Trophoblast cell (in vitro differentiated cells and primary cell): ENCODE measurements at places on chromosomes 5 and 9.

GRCh38 chr9:34010979-34011378 is 37.7 kb downstream of the UBAP2 start:
- no peak for DNase-seq

DNA sequence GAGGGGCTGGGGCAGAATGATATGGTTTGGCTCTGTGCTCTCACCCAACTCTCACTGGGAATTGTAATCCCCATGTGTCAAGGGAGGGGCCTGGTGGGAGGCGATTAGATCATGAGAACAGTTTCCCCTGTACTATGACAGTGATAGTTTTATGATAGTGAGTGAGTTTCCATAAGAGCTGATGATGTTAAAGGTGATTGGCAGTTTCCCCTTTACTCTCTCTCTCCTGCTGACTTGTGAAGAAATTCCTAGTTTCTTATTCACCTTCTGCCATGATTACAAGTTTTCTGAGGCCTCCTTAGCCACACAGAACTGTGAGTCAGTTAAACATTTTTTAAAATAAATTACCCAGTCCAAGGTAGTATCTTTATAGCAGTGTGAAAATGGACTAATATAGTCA is 120.4 kb upstream of the CDH9 start:
- no peak for DNase-seq

DNA sequence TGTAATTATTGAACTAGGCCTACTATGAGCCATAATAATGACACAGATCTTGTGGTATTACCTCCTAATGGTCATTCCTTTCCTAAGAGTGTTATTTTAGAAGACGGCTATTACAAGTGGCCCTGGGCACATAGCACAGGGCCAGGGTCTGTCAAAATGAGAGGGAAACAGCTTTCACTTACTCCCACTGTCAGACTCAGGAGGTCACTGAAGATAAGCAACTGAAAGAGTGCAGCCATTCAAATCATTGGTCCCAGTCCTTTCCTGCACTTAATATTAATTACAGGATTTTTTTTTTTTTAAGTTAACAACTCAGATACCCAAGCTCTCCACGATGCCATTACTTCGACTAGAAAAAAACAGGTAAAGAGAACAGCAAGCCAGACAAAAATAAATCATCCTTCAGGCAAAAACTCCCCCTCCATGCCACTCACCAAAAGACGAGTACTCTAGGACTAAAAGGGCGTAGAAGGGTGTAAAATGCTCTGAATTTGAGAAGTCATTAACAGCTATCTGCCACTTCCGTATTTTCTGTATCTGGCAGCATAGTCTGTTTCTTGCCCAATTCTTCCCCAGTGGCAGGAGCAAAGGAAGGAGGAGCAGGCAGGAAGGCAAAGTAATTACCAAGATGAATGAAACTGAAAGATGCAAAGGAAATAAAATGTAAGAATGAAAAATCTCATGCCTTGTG is 87.4 kb downstream of the ZNF608 start:
- no peak for DNase-seq

DNA sequence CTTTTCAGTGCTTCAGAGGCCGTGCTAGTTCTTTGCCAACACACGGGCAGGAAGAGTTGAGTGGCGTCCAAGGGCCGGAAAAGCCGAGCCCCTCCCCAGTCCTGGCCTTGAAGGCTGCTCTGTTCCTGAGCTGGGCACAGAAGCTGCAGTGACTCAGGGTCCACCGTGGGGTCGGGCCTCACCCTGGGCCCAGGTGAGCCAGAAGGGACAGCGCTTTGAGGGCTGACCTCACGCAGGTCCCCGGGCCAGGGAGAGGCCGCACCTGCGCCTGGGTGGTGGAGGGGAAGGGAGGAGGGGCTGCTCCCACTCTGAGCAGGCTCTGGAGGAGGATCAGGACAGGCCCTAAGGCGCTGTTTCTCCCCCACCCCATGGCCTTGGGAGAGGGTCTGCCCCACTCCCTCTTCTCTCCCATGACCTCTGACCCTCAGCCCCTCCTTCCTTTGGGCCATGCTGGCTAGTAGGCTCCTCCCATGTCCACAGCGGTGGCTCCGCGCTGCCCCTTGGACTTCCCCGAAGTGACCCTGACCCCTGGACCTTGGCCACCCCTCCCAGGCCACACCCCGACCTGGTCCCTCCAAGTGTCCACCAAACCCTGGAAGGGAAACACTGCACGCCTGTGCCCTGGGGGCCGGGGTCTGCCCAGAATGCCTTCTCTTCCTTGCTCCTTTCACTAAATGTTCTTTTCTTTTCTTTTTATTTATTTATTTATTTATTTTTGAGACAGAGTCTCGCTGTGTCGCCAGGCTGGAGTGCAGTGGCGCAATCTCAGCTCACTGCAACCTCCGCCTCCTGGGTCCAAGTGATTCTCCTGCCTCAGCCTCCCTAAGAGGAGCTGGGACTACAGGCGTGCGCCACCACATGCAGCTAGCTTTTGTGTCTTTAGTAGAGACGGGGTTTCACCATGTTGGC is 19.7 kb upstream of the SLC6A19 start:
- no peak for DNase-seq

- DNase-seq = no peak
Observed at GRCh38 chr9:133367221-133367620, 8.6 kb downstream of the SURF4 start.

GRCh38 chr5:161546470-161547301 is at the start of gene GABRB2:
Gene GABRB2, minus strand, starts transcription at chr5:161546725. Its CDS starts 82 bp downstream, at chr5:161546643.
- DNase-seq = no peak

DNA sequence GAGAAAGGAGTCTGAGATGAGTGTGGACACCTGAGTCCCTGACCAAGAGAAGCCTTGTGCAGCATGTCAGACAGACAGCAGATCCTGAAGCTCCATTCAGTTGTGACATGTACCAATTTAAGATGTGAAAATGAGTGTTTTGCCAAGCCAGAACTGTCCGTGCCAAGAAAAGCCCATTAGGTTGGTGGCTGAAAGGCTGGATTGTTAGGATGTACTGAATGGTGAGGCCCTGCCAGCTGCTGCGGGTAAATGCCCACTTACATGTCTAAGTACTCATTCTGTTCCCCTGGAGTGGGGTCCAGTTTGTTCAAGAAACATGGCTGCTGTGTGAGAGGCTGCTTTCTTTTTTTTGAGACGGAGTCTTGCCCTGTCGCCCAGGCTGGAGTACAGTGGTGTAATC is 14.6 kb downstream of the DAPK1 start:
- no peak for DNase-seq

- peak; percentile 80 for DNase-seq
Observed at GRCh38 chr9:6757132-6757455, 679 bp upstream of the KDM4C start.

DNA sequence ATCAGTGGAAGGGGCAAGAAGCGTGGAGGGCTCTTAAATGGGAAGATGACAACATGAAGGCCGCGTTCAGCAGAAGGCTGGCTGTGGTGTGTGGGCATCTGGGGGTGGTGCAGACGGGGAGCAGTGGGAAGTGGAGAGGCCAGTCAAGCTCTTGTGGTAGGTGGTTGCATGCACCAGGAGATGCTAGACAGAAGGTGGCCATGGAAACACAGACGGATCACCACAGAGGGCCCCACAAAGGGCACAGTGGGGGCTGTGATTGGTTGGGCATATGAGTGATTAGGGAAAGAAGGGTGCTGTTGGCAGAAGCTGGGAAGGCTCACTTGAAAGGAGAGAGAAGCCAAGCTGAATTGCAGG is 14.7 kb downstream of the MTMR12 start:
- no peak for DNase-seq
